ENCODE measurements at places on chromosomes 5 and 9.

DNA sequence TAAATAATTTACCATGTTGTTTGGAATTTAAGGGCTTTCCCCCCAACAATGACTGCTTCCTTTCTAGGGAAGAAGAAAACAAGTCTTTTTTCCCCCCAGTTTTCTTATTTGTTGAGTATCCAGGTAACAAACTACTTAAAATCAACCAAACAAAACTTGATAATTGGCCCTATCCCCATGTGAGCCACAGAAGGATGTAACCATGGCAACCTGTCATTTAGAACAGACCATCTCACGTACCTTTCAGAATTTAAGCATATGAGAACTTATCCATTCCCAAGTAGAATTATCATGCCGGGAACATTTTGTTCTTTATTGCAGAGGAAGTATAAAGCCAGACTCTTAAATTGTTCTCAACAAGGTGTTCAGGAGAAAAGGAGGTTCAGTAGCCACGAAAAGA is 392.3 kb downstream of the CETN3 start:
- H3K27ac ChIP-seq: peak overlapping the region; percentile 3
- no peaks in the 10 kb centered on the region for H3K27me3 ChIP-seq
- no peak for DNase-seq

DNA sequence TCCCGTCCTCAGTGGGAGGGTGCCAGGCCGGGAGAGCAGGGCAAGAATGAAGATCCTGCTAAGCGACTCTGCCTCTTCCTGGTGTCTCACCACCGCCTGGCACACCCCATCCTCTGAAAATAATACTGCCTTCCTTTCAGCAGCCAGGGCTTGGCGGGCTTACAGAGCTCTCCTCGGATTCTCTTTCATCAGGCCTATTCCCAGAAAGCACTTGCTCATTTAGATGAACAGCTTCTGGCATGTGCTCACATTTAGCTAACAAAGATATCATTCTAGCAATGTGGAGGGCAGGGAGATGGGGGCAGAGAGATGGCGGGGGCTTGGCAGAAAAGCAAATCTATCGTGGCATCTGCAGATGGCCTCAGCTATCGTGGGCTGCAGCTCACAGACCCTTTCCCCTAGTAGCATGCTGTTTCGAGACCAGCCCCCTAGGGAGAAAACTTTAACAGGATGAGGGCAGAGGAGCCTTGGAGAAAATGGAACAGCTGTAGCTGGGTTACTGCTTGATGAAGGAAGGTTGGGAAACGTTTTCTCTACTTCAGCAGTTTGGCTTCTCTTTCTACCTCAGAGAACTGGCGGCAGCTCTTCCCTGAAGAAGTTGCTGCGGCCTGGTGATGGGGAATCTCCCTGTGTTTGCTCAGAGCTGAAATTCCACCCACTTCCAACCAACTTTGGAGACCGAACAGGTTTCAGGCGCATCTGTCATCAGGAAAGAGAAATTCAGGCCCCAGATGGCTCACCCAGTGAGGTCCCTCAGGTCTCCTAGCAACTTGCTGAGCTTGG is 102.1 kb downstream of the TMEM174 start:
- no peaks in the 10 kb centered on the region for H3K36me3 ChIP-seq
- DNase-seq: no peak
- H3K27me3 ChIP-seq: no peaks in the 10 kb centered on the region
- H3K4me1 ChIP-seq: no peaks in the 10 kb centered on the region
- no peak overlapping the region for H3K27ac ChIP-seq

- no peaks in the 10 kb centered on the region for H3K4me1 ChIP-seq
- no peak overlapping the region for H3K4me3 ChIP-seq
- peak; percentile 19 for DNase-seq
These were observed 89.8 kb downstream of the SLC1A3 start for GRCh38 chr5:36696059-36696673.

GRCh38 chr9:33137781-33138264 is 29.3 kb downstream of the B4GALT1 start:
- no peak for DNase-seq
- peaks cover 25% of the 10 kb centered on the region for H3K4me1 ChIP-seq
- H3K27ac ChIP-seq: no peak overlapping the region
- no peaks in the 10 kb centered on the region for H3K36me3 ChIP-seq
- H3K4me3 ChIP-seq: no peak overlapping the region
- H3K27me3 ChIP-seq: no peaks in the 10 kb centered on the region

DNA sequence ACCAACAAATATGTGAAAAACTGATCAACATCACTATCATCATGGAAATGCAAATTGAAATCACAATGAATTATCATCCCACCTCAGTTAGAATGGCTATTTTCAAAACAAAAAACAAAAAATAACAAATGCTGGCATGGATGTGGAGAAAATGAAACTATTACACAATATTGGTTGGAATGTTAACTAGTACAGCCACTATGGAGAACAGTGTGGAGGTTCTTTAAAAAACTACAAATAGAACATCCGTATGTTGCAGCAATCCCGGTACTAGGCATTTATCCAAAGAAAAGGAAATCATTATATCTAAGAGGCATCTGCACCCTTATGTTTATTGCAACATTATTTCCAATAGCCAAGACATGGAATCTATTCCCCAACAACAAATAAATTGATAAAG is 9.0 kb upstream of the IFNA5 start:
- no peaks in the 10 kb centered on the region for H3K27me3 ChIP-seq
- no peak for DNase-seq
- no peaks in the 10 kb centered on the region for H3K4me1 ChIP-seq
- no peak overlapping the region for H3K27ac ChIP-seq
- no peak overlapping the region for H3K4me3 ChIP-seq
- H3K36me3 ChIP-seq: no peaks in the 10 kb centered on the region

- DNase-seq: no peak
- H3K27me3 ChIP-seq: no peaks in the 10 kb centered on the region
- H3K4me3 ChIP-seq: no peak overlapping the region
- peak overlapping the region; percentile 54 for H3K27ac ChIP-seq
- H3K36me3 ChIP-seq: no peaks in the 10 kb centered on the region
These were observed 43.4 kb upstream of the TMC1 start for GRCh38 chr9:72477930-72478518.

GRCh38 chr5:103057208-103058130 is 62.5 kb downstream of the GIN1 start:
- DNase-seq: no peak
- H3K4me3 ChIP-seq: no peak overlapping the region
- no peaks in the 10 kb centered on the region for H3K27me3 ChIP-seq
- H3K27ac ChIP-seq: no peak overlapping the region
- no peaks in the 10 kb centered on the region for H3K36me3 ChIP-seq
- no peaks in the 10 kb centered on the region for H3K4me1 ChIP-seq
